ENCODE measurements at places on chromosomes 11 and 22.
A peak's percentile ranks its signal among the peaks of the same experiment; 100 is the strongest.

DNA sequence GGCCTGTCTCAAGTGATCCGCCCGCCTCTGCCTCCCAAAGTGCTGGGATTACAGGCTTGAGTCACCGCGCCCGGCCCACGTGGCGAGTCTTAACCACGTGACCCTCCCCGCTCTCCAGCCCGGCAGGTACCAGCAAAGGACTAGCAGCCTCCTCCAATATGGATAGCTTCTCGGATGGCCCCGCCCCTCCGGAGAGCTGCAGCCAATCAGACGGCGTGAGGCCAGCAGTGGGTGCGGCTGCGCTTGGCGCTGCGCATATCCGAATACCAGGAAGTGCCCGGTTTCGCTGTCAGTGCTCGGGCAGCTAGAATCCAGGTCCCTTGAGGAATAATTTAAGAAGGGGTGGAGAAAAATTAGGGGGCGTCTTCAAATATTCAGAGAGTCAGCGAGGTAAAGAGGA is 14.7 kb upstream of the PISD start:
- peak; percentile 41 for DNase-seq

DNA sequence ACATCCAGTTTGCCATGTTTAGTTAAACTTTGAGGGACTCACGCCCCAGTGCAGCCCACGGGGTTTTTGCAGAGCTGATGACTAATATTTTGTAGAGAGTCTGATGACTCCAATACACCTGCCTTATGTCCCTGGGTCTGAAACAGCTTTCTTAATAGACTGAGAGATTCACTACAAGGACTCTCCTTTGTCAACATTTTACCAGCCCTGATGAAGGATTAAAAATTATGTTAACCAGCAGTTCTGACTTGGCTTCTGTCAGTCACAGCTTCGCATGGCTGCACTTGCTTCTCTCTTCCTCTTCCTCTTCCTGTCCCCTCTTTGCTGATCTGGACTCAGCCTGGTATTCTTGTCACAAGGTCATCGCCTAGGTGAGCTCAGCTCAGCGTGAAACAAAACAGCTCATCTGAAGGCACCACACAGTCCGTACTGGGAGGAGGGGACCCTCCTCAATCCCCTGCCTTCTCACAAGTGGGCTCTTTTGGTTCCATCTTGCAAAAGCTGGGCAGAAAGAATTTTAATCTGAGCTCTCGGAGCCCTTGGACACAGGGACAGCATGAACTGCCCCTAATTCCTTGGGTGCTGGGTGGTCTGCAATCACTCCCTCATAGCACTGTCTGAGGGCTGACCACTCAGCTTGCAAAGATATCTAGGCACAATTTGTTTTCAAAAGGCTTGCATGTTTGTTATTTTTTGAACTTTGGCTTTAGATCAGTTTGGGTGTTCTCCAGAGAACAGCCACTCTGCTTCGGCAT is 38.1 kb upstream of the POU2AF1 start:
- DNase-seq = no peak

DNA sequence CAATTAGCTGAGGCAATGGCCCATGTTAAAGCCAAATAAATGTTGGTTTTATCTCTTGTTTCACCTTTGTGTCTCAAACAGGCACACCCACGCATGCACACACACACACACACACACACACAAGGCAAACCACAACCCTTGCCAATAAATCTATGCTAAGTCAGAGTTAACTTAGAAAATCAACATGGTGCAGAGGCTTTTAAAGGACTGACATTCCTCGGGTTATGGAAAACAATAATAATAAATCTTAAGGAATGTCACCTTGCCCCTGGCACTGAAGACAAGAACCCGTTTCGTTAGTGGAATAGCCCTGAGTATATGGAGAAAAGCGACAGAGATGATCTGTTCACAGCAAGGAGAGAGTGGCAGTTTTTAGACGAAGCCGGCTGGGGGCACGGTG is 326.3 kb downstream of the NTM start:
- no peak for DNase-seq

DNA sequence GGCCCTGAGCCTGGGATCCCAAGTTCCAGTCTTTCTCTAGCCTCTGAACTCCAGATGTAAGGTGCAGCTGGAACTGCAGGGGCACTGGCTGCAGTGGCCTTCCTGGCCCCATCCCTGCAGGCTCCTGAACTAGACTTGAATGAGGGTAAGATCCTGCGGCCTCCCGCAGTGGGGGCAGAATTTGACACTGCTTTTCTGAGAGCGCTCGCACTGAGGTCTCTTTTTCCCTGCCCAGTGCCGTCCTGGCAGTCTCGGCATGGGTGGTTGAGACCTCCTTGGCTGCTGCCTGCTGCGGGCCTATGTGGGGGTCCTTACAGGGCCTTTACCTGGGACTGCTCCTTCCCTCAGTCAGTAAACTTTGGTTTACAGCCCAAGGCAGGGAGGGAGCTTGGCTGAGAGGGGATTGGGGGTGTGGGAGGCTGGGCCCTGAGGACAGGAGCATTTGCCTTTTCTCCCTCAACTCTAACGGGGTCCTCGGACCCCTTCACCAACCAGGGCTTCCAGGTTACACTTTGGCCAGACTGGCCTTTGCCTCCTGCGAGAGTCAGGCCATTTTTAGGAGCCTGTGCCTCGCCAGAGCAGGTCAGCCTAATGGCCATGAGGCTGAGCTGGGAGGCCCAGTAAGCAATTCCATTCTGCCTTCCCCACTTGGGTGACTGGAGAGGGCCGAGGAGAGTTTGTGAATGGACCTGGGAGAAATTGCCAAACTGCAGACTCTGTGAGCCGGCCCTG is 35.4 kb downstream of the FAM83F start:
- DNase-seq = no peak

GRCh38 chr11:69891421-69892236 is 72.4 kb upstream of the FGF3 start:
- DNase-seq = no peak

DNA sequence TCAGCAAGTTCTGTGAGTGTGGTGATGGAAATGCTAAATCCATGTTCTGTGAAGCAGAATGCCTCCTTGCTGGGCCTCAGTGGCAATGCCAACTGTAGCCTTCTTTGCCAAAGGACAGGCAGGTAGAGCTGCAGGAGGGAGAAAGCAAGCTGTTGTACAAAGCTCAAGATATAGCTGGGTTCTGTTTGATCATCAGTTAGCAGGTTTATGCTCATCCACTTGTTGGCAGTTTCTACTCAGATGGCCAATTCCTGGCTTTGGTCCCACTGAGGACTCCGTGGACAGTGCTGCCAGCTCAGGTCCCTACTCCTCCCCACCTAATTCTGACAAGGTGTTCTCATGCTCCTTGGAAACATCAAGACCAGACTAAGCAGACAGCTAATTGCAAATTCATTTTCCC is 65.1 kb downstream of the PRSS23 start:
- no peak for DNase-seq

Data from cerebellar nuclear complex (tissue), 1 donor.